CD4-positive, alpha-beta T cell treated with Interferon alpha-2 for 1 hour (primary cell): ENCODE measurements at places on chromosomes 4 and X.

DNA sequence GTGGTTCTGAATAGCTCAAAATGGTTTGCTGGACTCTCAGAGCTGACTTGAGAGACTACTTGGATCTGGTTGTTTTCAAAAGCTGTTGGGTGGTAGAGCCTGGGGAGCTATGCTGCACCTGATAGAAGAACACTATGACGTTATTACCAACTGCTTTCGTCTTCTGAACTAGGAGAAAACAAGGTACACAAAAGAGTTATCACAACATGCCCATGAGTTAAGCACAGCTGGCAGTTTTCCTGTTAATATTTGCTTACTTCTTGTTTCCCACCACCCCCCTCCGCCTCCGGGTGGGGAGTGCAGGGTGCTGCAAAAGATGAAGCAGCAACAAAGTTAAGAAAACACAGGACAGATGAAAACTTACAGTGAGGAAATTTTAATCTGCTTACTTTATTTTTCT, 69.1 kb downstream of the RASL11B start:
- DNase-seq = no peak

GRCh38 chr4:187449702-187450101, 545.9 kb upstream of the ZFP42 start:
- DNase-seq = no peak

DNA sequence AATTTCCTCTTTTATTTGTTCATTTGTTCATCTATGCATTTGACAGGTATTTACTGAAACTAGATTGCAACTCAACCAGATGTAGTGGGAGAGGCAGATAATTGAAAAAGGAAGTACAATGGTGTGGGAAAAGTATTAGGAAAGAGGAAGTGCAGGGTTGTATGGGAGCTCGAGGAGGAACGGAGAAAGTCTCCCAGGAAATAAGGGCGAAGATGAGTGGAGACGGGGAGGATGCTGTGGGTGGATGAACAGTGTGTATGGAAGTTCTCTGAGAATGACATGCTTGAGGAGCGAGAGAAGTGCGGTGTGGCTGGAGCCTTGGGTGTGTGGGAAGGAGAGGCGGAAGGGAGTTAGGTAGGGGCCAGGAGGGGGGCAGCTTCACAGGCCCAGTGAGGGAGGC, 87.5 kb upstream of the DHX15 start:
- DNase-seq = no peak

DNA sequence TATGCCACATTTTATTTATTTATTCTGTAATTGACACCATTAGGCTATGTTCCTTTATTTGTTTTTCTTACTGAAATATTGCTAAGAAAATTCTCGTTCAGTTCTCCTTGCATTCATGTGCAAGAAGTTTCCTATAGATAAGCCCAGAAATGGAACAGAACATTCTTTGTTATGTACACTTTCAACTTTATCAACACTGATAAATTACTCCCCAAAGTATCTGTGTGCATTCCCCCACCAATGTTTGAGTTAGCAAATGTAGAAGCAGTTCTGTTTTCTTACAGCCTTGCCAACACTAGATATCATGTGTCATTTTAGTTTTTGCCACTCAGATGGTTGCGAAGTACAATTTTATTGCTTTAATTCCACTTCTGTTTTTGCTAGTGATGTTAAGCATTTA, 166.4 kb upstream of the NPY2R start:
- no peak for DNase-seq

DNA sequence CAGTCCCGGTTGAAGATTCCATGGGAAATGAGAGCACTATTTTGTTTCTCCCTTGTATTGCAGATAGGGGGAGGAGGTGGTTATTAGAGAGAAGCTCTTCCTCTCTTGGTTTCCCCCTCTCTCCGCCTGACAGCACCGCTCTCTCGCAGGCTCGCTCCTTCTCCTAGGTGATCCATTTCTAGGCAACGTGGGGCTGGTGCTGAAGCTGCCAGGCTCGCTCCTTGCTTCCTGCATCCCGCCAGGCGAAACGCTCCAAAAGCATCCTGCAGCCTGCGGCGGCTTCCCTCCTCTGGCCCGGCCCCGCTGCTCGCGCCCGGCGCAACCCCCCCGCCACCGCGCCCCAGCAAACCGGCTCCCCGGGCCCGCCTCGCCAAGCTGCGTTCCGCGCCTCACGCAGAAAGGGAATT, at the start of gene GRID2:
TSS of gene GRID2 (plus strand) at position 346 of the 407 bp plus-strand sequence.
- no peak for DNase-seq

- DNase-seq = no peak
These were observed 1.5 kb downstream of the N4BP2 start for GRCh38 chr4:40058121-40058520.

GRCh38 chrX:123291623-123292022, 107.5 kb downstream of the GRIA3 start:
- no peak for DNase-seq

DNA sequence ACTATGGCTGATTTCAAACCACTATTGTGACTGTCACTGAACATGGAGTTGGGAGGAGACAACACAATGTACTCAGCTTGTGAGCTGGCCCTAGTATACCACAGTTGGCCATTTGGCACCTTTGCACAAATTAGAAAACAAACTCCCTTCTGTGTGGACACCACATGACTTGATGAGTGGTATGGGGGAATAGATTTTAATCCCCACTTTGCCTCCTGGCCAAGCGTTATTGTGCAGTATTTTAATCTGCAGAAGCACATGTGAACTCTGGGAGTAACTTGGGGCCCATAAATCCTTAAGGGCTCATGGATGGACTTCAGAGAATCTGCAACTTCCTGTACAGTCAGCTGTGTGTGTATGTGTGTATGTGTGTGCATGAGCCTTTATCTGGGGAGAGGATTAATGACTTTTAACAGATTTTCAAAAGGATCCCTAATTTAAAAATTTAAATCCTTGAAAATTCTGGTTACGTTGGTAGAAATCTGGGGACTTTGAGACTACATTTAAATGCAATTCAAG, 105.0 kb upstream of the PAQR3 start:
- no peak for DNase-seq

GRCh38 chr4:162957521-162958143, 209.1 kb downstream of the NAF1 start:
- DNase-seq = no peak

GRCh38 chr4:186701788-186702187, 21.9 kb downstream of the FAT1 start:
- no peak for DNase-seq

DNA sequence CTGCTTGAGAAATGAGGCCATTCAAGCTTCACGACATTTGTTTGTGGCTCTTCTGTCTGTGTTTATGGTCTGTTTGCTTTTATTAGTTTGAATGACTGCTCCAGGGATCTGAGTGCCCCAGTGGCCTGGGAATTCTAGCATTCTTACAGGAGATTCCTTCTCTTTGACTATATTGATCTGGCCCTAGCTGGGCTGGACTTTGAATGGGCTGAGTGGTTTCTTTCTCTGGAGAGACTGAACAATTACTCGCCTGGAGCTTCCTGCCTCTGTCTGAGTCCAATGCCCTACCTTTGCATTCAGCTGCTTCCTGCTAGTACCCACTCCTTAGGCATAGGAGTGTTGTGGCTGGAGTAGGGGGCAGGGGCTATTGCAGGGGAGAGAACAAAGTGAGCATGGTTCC, 51.2 kb upstream of the EDA start:
- DNase-seq = no peak

DNA sequence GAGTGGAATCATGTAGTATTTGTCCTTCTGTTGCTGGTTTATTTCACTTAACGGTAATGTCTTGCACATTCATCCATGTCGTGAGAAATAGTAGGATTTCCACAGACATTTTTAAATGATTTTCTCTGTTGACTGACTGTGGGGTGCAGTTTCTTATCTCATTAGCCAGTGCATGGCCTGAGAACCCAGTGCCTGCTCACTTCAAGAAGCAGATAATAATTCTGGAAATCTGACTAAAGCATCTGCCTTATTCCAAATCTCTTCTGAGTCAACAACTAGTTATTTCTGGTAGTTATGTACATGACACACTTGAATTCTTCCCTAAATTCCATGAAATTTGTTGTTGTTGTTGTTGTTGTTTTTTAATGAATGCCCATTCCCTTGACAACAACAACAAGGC, 77.6 kb downstream of the NPFFR2 start:
- DNase-seq = no peak

- DNase-seq = no peak
These were observed 88.5 kb upstream of the GPR34 start for GRCh38 chrX:41600291-41600690.

GRCh38 chrX:16558489-16558888, 91.5 kb upstream of the S100G start:
- DNase-seq = no peak

DNA sequence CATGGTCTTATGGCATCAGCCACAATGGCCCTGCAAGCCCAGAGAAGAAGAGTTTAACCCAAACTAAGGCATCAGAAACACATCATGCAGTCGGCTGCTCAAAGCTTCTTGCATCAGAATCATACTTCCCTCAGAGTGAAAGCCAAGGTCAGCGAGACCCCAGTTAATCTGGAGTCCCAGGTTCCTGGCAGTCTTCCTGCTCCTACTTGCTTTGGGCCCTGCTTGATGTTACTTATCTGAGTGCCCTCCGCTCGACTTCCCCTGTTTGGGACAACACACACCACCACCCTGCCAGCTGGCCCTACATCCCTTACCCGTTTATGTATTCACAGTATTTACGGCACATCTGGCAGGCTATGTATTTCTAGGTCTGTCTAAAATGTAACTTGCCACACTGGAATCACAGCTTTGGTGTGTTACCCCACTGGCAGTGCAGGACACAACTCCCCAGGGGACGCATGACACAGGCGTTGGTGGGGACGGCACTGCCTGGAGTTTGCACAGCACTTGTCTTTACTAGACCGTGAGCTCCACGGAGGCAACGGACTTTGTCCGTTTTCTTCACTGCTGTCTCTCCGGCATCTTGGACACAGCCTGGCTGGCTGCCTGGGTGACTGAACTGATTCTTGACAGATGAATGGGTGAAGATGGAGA, 22.8 kb downstream of the CRMP1 start:
- DNase-seq = no peak

DNA sequence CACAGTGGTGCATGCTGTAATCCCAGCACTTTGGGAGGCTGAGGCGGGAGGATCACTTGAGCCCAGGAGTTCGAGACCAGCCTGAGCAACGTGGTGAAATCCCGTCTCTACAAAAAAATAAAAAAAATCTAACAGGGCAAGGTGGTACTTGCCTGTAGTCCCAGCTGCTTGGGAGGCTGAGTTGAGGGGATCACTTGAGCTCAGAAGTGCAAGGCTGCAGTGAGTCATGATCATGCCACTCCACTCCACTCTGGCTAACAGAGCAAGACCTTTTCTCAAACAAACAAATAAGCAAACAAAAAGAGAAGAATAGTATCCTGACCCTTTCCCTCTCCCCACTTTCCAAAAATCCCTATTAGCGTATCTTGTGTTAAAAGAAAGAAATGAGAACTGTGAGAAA, 52.7 kb downstream of the NPY1R start:
- DNase-seq = no peak

DNA sequence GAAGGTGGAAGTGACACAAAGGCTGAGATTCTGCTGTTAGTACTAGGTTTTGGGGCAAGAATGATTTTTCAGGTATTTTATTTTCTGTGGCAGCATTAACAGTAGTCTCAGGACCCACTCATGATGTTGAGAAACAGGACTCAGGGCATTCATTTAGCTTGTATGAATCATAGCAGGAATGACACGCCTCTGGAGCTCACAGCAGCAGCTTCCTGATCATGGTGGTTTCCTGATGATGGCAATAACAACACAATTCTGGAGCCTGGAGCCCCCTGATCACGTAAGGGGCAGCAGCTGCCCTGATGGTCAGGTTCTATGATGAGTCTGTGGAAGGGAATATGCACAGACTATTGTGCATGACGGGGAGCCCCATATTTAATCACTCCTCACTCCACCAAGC, 47.0 kb downstream of the TASL start:
- DNase-seq = no peak

DNA sequence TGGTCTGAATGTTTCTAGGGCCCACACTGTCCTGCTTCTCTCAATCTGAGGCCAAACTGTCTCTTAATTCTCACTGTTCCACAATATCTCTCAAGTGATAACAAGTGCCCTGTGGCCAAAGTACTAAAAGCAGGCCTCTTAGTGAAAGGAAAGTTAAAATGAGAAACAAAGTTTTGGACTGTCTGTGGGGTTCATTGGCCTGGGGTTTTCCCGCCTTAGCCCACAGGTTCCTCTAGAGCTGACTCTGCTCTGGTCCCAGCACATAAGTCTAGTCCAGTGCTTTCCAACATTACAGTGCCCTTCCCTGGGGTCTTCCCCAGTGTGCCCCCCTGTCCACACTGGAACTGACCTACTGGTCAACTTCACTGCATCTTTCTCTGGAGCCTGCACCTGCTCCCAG, 6.3 kb downstream of the MAGEB1 start:
- no peak for DNase-seq

GRCh38 chr4:52665592-52665991, 6.5 kb upstream of the USP46 start:
- no peak for DNase-seq

GRCh38 chr4:163070023-163070422, 96.7 kb downstream of the NAF1 start:
- DNase-seq = no peak

DNA sequence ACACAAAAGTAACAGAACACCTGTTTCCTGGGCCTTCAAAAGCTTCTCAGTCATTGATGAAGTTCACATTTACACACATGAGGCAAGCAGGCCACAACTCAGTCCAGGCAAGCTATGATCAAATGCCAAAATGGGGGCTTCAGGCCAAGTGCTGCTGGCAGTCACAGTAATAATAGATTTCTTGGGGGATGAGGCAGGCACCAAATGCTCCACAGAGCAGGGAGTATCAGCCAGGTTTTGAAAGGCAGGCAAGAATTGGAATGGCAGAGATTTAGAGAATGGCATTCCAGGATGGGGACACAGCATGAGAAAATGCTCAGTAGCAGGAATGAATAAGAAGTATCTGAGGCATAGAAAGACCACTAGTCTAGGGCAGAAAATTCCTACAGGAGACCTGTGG, 52.8 kb downstream of the GRIA3 start:
- no peak for DNase-seq

DNA sequence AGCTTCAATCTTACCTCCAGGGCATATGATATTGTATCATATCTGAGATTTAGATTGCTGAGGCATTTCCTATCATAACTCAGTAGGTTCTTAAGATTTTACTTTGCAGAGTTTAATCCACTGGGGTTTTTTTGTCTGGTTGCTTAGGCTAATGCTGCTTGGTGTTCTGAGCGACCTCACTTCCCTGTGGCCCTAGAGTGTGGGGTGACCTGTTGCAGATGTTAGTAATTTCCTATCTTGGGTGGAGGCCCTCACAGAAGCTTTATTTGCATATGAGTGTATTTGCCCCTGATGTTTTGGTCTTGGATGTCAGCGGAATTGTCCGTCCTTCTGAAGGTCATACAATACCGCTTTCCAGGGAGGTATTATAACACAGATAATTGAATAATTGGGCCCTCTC, 137.1 kb downstream of the NDST3 start:
- DNase-seq = no peak

GRCh38 chr4:71130827-71131603, 137.6 kb downstream of the DCK start:
- DNase-seq = no peak

GRCh38 chr4:26307037-26307800, 13.6 kb upstream of the RBPJ start:
- DNase-seq = no peak
